Left renal pelvis (tissue), 4 donors: ENCODE measurements at places on chromosomes 7 and 10.

DNA sequence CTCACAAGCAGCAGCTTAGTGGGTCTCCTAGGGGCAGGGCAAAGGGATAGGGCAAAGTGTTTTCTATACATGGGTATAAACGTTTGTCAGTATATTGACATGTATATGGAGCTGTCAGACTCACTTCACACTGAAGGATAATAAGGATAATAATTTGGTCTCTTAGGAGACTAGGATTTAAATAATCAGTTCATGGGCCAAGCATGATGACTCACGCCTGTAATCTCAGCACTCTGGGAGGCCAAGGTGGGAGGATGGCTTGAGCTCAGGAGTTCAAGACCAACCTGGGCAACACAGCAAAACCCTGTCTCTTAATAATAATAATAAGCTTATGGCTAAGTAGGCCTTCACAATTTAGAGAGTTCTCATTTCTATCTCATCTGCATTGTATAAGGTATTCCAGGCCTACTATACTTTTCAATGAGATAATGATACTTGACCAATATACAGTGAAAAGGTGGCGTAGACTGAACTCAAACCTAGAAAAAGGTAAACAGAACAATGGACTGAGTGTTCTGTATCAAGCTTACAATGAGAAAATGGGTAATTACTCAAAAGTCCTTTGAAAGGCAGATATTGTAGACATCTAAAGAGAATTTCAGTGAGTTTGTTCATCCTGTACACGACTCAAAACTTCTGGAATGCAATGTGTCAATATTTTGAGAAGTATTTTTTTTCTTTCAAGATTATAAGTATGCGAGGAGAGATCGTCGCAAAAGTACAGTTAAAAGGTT is 7.0 kb downstream of the GSAP start:
- DNase-seq = no peak

GRCh38 chr10:110103921-110104461 is 96.2 kb downstream of the ADD3 start:
- DNase-seq = no peak

- no peak for DNase-seq
Observed at GRCh38 chr10:88037623-88038022, 174.2 kb downstream of the PTEN start.

GRCh38 chr7:149053384-149053783 is 25.1 kb upstream of the PDIA4 start:
- no peak for DNase-seq

GRCh38 chr10:121613456-121613855 is 15.2 kb upstream of the FGFR2 start:
- no peak for DNase-seq

DNA sequence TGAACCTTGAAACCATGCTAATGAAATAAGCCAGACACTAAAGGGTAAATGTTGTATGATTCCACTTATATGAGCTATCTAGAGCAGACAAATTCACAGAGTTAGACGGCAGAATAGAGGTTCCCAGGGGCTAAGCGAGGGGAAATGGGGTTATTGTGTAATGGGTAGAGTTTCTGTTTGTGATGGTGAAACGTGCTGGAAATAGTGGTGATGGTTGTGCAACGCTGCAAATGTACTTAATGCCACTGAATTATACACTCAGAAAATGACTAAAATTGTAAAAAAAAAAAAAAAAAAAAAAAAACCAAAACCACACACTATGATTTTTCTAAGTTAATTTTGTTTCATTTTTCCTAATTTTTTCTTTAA is 30.0 kb downstream of the SFXN4 start:
- no peak for DNase-seq

DNA sequence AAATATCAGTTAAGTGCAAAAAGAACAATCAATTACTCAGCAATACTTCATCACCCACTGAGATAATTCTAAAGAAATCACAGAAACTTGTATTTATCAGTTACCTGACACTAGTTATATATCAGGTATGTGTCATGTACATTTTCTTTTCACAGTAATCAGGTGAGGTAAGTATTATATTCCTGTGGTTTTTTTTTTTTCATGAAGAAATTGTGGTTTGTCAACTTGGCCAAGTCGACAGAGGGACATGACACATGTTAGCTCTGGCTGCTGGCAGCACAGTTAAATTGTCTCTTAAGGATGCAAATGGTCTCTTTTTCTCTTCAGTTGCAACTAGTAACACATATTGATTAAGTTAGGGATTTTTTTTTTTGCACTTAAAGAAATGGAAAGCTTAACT is 13.7 kb upstream of the GPR141 start:
- no peak for DNase-seq
